ENCODE measurements at places on chromosomes 2 and 18.

- DNase-seq: no peak
Measured at GRCh38 chr2:236180076-236180816, 12.1 kb upstream of the GBX2 start.

GRCh38 chr2:85935170-85935745, 46.5 kb upstream of the ST3GAL5 start:
- DNase-seq: no peak

GRCh38 chr2:111685342-111685741, 198.7 kb downstream of the ANAPC1 start:
- no peak for DNase-seq

- no peak for DNase-seq
Measured at GRCh38 chr2:112096098-112096497, 41.0 kb downstream of the TMEM87B start.

DNA sequence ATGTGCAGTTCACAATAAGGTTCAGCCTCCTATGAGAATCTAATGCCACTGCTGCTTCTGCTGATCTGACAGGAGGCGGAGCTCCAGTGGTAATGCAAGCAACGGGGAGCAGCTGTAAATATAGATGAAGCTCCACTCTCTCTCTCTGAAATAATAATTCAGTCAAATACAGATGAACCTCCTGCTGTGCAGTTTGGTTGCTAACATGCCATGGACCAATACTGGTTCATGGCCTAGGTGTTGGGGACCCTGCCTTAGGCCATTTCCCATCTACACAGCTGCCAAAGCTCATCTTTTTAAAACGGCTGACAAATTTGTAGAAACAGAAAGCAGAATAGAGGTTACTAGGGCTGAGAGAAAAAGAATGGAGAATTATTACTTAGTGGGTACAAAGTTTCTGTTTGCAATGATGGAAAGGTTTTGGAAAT, 10.7 kb upstream of the HNRNPA3 start:
- no peak for DNase-seq

DNA sequence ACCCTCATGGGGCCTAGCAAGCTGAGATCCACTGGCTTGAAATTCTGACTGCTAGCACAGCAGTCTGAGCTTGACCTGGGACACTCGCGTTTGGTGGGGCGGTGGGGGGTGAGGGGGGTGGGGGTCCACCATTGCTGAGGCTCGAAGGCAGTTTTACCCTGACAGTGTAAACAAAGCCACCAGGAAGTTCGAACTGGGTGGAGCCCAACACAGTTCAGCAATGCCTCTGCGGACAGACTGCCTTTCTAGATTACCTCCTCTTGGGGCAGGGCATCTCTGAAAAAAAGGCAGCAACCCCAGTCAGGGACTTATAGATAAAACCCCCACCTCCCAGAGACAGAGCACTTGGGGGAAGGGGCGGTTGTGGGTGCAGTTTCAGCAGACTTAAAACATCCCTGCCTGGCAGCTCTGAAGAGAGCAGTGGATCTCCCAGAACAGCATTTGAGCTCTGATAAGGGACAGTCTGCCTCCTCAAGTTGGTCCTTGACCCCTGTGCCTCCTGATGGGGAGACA, 149.7 kb upstream of the TANK start:
- no peak for DNase-seq

- DNase-seq: no peak
Measured at GRCh38 chr2:169007356-169007755, 23.8 kb downstream of the ABCB11 start.

DNA sequence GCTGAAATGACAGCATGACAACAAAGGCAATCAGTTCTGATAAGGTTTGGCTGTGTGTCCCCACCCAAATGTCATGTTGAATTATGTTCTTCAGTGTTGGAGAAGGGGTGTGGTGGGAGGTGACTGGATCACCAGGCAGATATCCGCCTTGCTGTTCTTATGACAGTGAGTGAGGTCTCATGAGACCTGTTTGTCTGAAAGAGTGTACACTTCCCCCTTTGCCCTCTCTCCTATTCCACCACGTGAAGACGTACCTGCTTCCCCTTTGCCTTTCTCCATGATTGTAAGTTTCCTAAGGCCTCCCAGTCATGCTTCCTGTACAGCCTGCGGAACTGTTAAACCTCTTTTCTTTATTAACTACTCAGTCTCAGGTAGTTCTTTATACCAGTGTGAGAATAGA, 553.0 kb downstream of the DCDC2C start:
- DNase-seq: no peak

- DNase-seq: no peak
Measured at GRCh38 chr2:16417726-16418125, 247.9 kb downstream of the CYRIA start.

GRCh38 chr2:195535911-195536522, 121.0 kb upstream of the SLC39A10 start:
- DNase-seq: peak; percentile 46

- no peak for DNase-seq
Measured at GRCh38 chr18:58748899-58749595, 77.8 kb downstream of the MALT1 start.

DNA sequence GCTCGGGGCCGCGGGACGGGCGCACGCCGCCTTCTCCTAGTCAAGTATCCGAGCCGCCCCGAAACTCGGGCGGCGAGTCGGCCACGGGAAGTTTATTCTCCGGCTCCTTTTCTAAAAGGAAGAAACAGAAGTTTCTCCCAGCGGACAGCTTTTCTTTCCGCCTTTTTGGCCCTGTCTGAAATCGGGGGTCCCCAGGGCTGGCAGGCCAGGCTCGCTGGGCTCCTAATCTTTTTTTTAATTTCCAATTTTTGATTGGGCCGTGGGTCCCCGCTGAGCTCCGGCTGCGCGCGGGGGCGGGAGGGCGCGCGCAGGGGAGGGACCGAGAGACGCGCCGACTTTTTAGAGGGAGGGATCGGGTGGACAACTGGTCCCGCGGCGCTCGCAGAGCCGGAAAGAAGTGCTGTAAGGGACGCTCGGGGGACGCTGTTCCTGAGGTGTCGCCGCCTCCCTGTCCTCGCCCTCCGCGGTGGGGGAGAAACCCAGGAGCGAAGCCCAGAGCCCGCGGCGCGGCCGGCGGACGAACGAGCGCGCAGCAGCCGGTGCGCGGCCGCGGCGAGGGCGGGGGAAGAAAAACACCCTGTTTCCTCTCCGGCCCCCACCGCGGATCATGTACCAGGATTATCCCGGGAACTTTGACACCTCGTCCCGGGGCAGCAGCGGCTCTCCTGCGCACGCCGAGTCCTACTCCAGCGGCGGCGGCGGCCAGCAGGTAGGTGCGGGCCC, 617 bp downstream of the FOSL2 start:
- peak; percentile 50 for DNase-seq

DNA sequence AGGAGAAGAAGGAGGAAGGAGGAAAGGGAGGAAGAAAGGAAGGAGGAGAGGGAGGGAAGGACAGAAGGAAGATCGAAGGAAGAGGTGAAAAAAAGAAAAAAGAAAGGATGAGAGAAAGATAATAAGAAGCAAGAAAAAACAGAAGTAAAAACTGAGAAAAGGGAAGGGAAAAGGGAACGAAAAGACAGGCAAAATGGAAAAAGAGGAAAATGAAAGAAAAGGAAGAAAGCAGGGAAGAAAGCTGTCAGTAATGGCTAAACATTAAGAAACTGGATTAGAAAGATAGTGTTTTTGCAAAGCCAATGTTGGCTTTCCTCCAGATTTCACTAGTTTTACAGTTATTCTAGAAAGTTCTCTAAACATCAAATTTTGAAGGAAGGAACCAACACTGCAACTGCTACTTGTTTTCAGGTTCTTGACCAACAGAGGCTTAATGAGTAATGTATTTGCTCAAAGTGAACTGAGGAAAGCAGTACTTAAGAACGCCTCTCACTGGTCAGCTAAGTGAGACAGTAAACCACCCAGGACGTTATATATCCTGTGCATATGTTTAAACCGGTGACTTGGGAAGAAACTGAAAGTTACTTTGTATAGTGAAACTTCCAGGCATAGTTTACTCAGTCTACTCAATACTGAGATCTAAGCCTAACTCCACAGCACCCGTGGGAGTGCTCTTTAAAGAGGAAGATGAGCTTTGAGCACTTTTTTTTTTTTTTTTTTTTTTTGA, 286.2 kb upstream of the TRIB2 start:
- peak; percentile 27 for DNase-seq

GRCh38 chr18:79502782-79503181, 107.1 kb downstream of the NFATC1 start:
- DNase-seq: no peak

DNA sequence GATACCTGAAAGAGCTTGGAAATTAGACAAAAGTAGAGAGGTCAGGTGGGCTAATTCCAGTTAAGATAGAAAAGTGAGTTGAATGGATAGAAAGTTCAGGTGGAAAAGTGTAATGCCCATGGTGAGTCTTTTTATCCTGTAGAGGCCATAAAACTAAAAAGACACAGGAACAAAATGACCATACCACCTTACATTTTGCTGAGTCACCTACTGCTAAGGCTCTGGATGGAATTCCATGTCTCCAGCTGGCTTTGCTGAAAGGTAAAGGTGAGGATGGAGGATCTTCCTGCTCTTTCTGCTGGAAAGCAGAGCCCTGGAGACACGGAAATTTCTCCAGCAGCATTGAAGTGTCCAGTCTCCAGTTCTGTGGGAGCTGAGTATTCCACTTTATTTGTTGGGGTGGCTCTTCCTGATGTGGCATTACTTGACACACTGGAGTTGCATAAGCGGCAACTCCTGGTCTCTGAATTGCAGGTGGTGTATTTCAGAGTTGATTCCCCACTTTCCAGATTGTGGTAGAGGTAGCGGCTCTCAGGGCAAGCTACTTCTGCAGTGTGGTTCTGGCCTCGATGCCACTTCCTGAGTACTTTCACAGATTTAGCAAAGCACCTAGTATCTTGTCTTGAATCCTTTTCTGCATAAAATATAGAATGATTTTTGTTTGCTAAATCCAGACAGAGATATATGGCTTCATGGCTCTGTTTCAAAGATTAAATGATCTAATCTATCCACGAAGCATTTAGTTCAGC, 10.7 kb downstream of the IL1RL2 start:
- DNase-seq: no peak

GRCh38 chr2:231139796-231140195, 15.0 kb upstream of the HTR2B start:
- no peak for DNase-seq

- DNase-seq: no peak
Measured at GRCh38 chr2:148730085-148730484, 85.5 kb downstream of the EPC2 start.

GRCh38 chr2:47558768-47559684, 156.1 kb downstream of the MSH2 start:
- no peak for DNase-seq

DNA sequence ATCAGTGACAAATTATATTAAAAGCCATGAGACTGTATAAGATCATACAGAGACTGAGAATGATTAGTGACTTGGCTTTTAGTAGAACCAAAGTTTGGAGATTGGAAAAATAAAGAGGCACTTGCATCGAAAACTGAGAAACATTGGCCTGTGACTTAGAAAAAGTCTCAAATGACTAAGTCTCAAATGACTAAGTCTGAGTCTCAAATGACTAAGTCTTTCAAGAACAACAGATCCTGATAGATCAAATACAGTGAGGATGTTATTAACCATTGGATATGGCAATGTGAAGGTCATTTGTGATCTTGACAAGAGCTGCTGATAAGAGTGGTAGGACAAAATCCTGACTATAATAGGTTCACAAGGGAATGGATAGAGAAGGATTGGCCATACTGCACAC, 135.5 kb upstream of the FANCL start:
- DNase-seq: no peak

GRCh38 chr2:99481941-99482340, 7.9 kb downstream of the REV1 start:
- no peak for DNase-seq

DNA sequence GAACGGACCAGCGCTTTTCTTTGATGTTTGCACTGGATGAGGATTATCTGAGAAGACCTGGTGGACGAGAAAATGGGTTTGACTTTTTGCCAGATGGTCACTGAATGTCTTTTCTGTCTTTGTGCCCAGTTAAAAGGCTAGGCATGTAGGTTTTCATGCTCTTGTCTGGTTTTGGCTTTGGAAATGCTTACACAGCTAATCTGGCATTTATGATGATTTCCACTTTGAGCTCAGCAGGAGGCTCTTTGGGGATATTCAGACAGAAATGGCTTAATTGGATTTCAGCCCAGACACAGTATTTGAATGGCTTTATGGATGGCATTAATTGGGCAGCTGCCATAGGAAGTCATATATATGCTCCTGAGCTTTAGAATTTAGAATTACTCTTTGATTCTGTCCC, 59.6 kb downstream of the NCK2 start:
- no peak for DNase-seq

DNA sequence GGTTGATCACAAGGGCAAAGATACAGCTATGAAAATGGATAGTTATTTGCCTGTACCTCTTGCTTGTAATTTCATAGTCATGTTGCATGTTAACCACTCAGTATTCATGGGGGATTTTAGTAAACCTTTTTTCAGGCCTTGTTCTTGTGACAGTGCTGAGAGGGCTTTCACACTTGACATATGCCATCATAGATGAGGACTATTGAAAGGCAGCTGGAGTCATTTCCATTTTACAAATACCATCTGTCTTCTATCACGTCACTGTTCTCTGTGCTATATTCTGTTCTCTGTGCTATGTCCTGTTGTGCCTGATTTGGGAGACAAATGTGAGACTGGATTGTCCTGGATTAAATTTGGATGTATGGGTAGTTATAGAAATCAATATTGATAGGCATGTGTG, 131.7 kb downstream of the LYPD6B start:
- no peak for DNase-seq

DNA sequence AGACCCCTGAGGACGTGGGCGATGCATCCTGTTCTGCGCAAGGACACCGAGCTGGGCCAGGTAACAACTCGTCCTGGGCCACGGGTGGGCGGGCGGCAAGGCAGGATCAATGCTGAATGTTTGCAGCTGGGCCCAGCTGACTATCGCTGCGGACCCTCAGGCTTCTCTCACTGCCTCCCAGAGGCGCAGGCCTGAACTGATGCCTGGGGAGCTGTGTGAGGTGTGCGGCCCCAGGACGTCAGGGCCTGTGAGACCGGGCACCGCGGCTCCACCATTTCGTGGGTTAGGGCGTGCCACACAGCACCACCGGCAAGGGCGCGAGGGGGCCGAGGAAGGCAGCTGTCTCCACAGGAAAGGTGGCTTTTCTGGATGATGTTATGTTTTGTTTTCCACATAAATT, 307.4 kb downstream of the NDUFA10 start:
- DNase-seq: no peak

- no peak for DNase-seq
Measured at GRCh38 chr2:14759082-14759481, 126.6 kb downstream of the LRATD1 start.
